ENCODE measurements at places on chromosomes 1 and 21.

- DNase-seq = no peak
Observed at GRCh38 chr1:245942856-245943255, 564.2 kb downstream of the SMYD3 start.

DNA sequence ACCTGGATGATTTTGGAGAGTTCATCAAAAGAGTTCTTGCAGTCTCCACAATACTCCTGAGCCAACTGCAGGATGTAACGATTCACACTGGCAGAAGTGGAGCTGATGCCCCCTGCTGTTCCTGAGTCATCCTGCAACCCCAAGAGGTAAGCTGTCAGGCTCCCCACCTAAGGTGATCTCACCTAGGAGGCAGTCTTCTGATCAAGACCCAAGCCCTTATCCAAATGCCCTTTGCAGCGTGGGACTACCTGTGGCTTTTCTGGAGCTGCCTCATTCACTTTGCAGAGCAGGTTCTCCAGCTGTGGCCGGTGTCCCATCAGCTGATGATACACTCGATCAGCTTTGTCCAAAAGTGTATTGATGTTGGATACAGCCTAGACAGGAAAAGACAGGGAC lies 96.4 kb downstream of the UBR4 start:
- no peak for DNase-seq

GRCh38 chr21:20779321-20779720 lies 218.9 kb upstream of the NCAM2 start:
- DNase-seq = no peak

DNA sequence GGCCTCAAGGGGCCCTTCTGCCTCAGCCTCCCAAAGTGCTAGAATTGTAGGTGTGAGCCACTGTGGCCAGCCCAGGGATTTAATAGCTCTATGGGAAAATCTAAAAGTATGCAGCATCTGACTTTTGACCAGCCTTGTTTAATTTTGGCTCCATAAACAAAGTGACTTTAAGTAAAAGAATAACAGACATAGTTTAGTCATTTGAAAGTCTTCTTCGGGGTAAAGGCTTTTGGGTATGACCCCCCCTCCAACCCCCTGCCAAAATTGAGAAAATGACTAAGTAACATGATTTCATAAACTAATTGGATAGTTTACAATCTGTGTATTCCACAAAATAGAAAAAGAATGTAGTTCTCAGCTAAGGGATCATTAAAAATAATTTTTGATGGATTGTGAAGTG lies 17.0 kb downstream of the GPBP1L1 start:
- no peak for DNase-seq

- no peak for DNase-seq
Observed at GRCh38 chr1:67815303-67816094, 17.8 kb downstream of the GNG12 start.

- no peak for DNase-seq
Observed at GRCh38 chr1:87594736-87595383, 266.2 kb downstream of the LMO4 start.

- DNase-seq = no peak
Observed at GRCh38 chr1:53339736-53340635, 12.1 kb upstream of the LRP8 start.

GRCh38 chr1:184802354-184803179 lies 47.9 kb upstream of the EDEM3 start:
- DNase-seq = no peak

GRCh38 chr21:34560609-34561008 lies 48.6 kb upstream of the KCNE1 start:
- no peak for DNase-seq

DNA sequence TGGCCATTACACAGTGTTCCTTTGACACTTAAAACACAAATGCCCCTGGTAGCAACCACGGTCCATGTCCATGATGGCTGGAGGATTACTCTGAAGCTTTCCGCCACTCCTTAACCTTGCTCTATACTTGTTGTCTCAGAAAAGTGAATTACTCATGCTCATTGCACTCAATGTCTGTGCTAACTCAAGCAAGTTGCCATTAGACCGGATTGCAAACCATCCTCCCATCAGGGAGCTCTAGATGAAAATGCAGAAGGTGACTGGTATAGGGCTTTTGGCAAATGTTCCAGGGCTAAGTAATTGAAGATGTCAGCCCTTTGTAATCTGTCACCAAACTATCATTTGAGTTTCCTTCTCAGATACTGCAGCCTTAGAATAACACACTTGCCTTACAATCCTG lies 1288.3 kb upstream of the B3GALT2 start:
- no peak for DNase-seq

DNA sequence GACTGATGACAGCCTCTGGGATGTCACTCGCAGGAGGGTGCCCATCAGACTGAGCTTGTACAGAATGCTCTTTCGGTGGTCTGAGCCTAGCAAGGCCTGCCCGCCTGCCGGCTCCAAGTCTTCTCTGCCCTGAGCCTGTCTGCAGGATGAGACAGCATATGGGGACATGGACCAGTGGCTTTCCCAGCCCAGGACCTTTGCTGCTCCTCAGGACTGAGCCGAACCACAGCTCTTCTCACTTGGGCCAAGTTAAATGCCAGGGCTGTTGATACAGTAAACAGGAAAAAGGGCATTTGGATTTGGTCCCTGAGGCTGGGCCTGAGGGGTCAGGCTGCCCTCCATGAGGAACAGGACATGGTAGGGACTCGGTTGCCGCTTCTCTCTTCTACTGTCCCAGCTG lies 64.3 kb upstream of the EPS8L3 start:
- no peak for DNase-seq

- DNase-seq = no peak
Observed at GRCh38 chr1:55285834-55286233, 70.7 kb upstream of the USP24 start.

DNA sequence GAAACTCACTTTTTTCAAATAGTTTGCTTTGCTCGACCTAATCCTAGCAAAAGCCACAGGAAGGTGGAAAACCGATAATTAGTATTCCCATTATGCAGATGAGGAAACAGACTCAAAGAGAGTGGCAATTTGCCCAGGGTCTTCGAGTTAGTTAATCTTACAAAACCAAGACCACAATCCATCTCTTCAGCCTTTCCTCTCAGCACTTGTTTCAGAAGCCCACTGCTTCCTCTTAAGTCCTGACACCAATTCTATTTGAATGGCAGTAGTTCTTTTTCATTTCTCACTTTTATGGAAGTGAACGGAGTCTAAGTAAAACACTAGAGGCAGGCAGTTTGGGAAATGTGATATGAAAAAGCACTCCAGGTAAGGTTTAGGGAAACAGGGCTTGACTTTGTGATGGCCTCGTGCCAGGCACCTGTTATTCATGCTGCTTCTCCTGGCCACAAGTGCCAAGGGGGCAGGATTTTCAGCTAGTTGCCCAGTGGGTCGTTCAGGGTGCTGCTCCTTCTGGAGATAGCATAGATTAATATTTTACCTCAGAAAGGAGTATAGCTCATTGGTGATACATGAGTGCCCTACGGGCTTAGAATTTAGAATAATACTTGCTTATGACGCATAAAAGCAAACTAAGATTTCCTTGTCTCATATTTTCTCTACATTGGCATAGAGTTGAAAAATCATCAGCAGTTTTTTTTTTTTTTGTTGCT lies 76.6 kb upstream of the NRIP1 start:
- no peak for DNase-seq

- no peak for DNase-seq
Observed at GRCh38 chr1:153942766-153943549, 3.6 kb downstream of the DENND4B start.

GRCh38 chr1:6008084-6008415 lies 15.8 kb upstream of the NPHP4 start:
- DNase-seq = no peak

DNA sequence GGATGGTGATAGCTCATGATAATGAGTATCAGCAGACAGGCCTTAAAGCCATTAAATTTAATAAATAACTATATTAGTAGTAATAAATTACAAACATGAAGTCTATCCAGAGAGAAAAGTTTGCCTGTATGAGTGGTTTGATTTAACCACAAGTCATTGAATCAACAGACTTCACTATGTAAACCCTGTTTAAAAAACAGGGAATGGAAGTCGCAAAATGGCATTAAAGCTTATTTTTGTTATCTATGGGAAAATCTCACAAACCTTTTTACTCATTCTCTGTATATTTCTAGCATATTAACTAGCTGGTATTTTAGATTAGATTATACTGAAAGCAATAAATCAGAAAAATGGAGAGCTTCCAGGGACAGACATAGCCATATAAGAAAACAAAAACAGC lies 45.3 kb downstream of the SASS6 start:
- DNase-seq = no peak

DNA sequence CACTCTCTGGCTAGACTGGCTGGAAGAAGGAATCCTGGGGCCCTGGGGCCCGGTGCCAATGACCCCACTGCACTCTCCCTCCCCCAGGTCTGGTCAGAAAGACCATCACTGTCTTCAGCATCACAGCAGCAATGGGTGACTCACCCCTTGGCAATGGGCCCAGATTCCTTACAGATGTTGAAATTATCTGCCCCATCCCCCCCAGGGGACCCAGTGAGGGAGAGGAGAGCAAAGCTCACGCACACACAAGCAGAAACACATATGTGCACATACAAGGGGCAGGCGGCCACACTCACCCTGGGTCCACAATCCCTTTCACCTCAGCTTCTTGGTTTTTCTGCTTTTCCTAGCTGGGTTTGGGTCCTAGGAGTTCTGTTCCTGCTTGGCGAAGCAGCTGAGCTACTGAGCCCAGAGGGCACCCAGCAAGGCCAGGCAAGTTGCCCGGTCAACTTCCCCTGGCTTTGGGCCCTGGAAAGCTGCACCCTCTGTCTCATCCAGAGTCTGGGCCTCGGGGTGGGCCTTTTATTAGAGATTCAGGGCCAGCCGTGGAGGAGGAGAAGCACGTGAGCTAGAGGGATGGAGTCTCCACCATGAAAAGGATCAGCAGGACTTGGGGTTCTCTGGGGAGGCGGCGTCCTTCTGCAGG lies 2.6 kb downstream of the COL16A1 start:
- no peak for DNase-seq

DNA sequence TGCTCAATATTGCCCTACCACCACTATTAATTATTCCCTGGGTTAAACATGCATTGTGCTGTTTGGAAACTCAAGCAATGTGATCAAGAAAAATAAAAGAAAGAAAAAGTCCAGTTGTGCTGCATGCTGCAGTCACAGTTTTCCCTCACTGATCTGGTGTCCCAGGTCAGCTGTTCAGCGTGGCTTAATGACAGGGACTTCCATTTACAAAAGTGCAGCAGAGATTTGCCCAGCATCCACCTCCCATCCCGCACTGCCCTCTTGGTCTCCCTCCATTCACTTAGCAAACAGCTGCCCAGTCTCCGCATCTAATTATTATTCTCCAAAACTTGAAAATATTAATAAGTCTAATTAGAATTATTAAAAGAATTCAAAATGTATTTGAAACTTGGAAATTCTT lies 2.0 kb upstream of the OR2T4 start:
- DNase-seq = no peak

GRCh38 chr1:100736324-100736723 lies 16.8 kb downstream of the VCAM1 start:
- DNase-seq = no peak

- DNase-seq = no peak
Observed at GRCh38 chr1:214568328-214568727, 16.9 kb upstream of the PTPN14 start.

All from WTC11 (cell line).